A549 (cell line): ENCODE measurements at places on chromosomes 1 and 21. TPM values are rescaled to one million over a fixed set of nuclear protein-coding genes. Genes with fewer than 3 reads are reported as not detected.

DNA sequence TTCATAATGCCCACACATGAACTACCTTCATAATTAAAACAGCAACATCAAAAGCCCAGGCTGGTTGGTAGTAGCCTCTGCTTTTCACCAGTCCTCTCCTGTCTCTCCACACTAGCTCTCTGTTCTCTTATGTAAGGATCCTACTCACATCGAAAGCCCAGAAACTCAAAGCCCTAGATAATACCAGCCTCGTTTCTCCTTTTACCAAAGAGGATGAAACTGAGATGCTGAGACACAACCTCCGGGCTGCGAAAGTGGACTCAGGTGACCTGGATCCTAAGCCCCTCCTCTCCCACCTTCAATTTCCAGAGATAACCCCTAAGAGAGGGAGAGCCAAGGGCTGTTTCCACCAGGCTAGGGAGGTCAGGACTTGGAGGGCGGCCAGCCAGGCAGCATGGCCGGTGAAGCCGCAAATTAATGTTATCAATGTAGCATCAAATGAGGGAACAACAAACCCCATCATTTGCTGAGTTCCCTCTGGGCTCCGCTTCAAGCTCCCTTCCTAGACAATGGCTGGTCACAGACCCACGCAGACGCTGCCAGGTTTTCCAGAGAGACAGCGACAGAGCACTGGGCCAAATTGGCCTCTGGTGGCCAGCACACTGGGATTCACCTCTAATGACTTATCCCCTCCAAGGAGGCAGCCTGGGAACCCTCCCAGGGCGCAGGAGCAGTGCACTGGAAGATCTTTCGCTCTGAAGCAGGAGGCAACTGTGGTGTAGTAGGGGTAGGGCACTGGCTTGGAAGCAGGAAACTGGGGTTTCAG, 20.7 kb upstream of the STMN1 start:
- no peak for DNase-seq

GRCh38 chr1:54919367-54920359, 32.7 kb upstream of the DHCR24 start:
- no peak for DNase-seq

DNA sequence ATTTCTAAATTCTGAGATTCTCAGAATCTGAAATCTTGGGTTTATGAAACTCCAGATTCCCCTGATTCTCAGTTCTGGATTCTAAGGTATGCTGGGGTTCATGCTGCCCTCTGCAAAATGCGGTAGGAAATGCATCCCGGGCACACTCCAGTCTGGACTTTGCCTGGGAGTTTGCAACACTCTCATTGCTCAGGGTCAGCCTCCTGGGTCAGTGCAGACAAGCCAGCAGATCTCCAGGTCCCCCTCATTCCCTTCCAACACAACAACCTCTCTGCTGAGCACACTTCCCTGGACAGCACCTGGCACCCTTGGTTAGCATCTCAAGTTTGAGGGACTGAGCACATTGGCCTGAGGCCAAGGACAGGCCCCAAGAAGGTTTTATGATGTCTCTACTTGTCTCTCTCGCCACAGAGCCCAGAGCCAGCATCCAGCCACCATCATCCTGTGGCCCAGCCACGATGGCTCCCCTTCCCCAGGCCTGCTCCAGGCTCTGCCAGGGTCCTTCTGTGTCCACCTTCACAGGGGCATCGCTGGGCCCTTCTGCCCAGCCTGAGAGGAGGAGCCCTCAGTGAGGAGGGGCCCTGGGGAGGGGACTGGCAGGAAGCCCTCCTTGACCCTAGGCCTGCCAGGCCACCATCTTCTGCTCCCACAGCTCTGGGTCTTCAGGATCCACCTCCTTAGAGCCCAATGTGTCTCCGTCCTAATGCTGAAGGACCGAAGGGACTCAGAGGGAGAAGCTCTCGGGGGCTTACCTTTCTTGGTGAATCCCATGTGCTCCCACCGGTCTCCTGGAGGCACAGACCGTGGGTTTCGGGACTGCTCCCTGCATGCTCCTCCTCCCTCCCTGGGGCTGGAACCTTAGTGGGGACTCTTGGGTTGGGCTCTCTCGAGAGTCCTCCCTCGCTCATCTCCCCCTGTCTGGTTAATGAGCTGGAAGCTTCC, 550.7 kb downstream of the PTPRU start:
- no peak for DNase-seq

DNA sequence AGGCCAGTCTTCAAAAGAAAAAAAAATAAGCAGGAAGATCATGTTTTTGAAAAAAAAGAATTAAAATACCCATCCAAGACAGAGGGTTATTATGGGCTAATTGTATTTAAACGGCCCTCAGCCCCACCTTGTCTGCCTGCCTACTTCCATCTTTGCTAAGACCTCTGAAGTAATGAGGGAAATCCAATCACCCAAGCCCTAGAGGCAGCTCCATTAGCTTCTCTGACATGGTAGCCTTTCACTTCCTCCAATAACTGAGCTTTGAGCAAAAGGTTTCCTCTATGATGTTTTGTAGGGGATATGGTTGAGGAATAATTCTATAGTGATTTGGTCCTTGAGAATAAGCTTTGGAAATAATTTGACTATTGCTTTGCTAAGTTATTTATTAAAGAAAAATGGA, 178.2 kb upstream of the SGIP1 start:
- no peak for DNase-seq

- peak; percentile 18 for DNase-seq
These were observed 575 bp downstream of the RRAGC start for GRCh38 chr1:38858833-38859560.

- DNase-seq, result no peak
These were observed 91.6 kb downstream of the TBX19 start for GRCh38 chr1:168372307-168372706.

GRCh38 chr1:235050911-235051360, 77.7 kb downstream of the TOMM20 start:
- DNase-seq, result no peak

DNA sequence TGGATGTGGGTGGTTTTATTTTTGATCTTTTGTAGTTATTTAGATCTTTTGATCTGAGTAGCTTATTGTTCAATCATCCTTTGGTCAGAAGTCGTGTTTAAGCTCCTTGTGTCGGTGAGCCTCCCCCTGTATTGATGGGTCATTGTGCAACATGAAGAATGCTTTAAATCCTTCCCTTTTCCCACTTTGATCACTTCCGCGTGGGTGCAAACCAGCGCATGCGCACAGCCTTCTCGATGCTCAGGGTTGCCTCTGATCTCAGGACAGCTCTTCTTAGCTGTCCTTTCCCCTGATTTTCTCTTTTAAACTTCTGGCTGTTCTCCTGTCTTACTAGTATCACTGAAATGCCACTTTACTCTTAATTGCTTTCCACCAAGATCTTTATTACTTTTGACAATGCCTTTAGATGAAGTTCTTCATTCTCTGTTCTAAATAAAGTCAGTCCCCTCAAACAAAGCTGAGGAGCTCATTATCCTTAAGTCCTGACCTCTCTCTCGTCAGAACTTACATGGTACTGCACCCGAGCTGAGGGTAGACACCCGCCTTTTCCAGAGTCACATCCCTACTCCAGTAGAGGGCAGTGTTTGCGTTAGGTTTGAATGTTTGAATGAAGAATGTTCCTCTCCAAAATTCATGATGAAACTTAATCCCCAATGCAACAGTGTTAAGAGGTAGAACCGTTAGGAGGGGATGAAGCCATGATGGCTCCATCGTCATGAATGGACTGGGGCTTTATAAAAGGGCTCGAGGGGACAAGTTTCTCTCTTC, 547.9 kb upstream of the TMPRSS15 start:
- no peak for DNase-seq

DNA sequence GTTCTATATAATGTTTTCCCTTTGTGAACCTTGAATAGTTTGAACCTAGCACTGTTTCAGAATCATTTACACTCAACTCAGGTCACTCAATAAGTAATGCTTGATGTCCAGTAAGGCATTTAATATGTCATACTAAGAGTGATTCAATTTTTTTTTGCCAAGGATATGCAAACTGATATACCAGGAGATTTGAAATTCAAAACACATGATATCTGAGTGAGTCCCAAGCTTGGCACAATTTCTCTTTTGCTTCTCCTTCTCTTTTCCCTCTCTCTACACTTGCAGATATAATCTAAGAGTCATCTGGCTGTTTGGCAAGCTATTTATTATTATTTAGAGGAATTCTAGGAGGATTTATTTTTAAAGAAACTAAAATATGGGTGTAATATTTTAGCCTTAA, 61.6 kb upstream of the SPAG17 start:
- DNase-seq, result no peak

GRCh38 chr1:5949085-5949760, 43.0 kb downstream of the NPHP4 start:
- DNase-seq, result no peak

DNA sequence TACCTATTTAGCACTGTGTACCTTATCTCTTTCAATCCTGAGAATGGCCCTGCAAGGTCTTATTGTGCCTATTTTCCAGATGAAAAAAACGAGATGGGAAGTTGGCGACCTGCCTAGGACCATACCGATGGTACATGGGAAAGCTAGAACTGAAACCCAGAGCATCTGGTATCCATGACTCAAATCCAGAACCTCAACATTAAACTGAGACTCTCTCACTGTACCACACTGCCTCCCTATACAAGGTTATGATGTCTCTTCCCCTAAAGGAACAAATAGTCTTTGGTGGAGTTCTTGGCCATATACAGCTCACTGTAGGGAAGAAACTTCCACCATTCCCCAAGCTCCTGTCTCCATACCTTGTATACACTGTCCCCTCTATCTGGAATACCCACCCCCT, 110.7 kb downstream of the TNR start:
- DNase-seq, result no peak

- DNase-seq, result no peak
These were observed 34.7 kb downstream of the THRAP3 start for GRCh38 chr1:36258960-36259344.

GRCh38 chr21:37551331-37551992, 184.9 kb downstream of the DYRK1A start:
- DNase-seq, result no peak

GRCh38 chr1:181310560-181310959, 172.8 kb upstream of the CACNA1E start:
- DNase-seq, result no peak

DNA sequence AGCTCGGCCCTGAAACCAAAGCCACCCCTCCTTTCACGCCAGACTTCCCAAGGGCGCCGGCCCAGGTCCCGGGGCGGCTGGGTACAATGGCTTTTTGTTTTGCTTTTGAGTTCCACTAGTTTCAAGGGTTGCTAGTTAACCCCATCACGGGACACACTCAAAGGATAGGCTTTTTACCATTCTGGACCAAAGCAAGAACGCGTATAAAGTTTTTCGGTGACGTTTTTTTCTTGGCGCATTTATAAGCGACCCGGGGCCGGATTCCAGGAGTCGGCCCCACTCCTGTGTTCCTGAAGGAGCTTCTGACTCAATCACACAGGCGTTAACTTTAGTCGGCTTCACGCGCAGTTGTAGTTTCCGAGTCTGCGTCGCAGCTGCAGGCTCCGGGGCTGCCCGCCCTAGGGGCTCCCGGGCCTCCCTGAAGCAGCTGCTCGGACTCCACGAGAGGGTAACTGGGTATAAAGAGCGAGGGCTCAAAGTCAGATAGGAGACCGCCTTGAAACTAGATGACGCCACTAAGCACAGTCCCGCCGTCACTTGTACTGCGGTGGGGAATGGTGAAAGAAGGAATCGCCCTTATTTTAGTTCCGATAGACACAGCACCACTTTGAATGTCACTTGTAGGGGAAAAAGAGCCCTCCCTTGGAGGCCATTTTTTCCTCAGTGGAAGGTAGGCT, 707 bp upstream of the KLHL21 start:
- no peak for DNase-seq

DNA sequence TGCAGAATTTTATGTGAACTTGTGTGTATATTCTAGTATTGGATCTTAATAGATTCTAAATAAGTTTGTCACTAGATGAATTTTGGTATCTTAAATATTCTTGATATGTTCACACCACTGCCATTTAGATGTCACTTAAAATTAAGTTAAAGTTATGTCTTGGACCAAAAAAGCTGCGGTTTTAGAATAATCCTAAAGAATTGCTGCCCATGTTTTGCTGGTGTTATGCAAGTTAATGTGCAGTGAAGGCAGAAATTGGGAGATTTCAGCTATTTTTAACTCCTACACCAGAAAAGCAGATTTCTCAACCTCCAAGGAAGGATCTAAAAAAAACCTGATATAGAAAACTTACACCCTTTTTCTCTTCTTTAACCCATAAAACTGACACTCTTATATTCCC, 757 bp downstream of the ACADM start:
- DNase-seq, result no peak

- no peak for DNase-seq
These were observed 10.3 kb upstream of the NBPF11 start for GRCh38 chr1:148162363-148162762.

DNA sequence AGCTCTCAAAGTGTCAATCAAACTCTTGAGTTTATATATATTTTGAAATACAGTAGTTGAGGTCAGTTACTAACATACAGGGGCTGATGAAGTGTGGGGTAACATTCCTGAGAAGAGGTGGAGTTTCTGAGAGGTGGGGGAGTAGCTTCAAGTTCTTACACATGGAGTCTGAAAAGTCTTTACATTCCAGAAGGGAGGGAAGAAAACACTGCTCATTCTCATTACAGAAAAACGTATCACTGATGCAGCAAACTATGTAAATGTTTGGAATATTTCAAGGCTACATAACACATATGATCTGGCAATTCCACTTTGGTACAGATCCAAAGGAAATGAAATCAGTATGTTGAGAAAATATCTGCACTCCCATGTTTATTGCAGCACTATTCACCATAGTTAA, 1065.8 kb upstream of the B3GALT2 start:
- DNase-seq, result no peak

GRCh38 chr1:53643041-53643880, 95.7 kb downstream of the GLIS1 start:
- no peak for DNase-seq

GRCh38 chr21:29557200-29557599, 258.5 kb downstream of the BACH1 start:
- no peak for DNase-seq

- DNase-seq, result no peak
These were observed 34.9 kb downstream of the WDR3 start for GRCh38 chr1:117964290-117965038.

DNA sequence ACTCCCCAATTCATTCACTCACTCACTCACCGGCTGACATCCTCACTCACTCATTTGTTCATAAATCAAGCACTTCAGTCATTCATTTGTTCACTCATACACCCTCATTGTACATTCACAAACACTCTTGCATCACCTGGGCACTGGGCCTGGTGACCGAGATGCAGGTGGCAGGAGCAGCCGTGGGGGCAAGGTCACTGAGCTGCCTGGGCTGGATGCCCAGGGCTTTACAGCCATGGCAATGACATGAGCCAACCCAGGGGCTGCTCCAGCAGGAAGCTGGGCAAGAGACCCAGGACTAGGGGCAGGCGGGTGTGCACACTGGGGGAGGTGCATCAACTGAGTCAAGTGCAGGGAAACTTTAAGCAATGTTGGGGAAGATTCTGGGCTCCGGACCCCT, 113.6 kb upstream of the IGSF21 start:
- DNase-seq, result no peak

The TFF1 gene
- polyA plus RNA-seq, result 0.64 to 1.4 TPM (median 1.0 TPM) in 3 replicates

The TAS1R3 gene
- polyA plus RNA-seq, result 0.14 to 0.24 TPM (median 0.15 TPM) in 3 replicates

The LCE1D gene
- not detected in 3 replicates for polyA plus RNA-seq

The LSS gene
- 13.1 to 22.0 TPM (median 19.7 TPM) in 3 replicates for polyA plus RNA-seq

The LGR6 gene
- 0.60 to 1.3 TPM (median 1.1 TPM) in 3 replicates for polyA plus RNA-seq

The ADAMTSL4 gene
- polyA plus RNA-seq, result 1.3 to 2.0 TPM (median 1.5 TPM) in 3 replicates

The ZNF648 gene
- not detected in 3 replicates for polyA plus RNA-seq

The KRTAP19-5 gene
- polyA plus RNA-seq, result not detected in 3 replicates

The RIPK4 gene
- 5.1 to 6.4 TPM (median 5.7 TPM) in 3 replicates for polyA plus RNA-seq
